ENCODE measurements at places on chromosomes 12 and 14.

GRCh38 chr12:60465060-60465459 lies 869.2 kb downstream of the SLC16A7 start:
- DNase-seq, result no peak

DNA sequence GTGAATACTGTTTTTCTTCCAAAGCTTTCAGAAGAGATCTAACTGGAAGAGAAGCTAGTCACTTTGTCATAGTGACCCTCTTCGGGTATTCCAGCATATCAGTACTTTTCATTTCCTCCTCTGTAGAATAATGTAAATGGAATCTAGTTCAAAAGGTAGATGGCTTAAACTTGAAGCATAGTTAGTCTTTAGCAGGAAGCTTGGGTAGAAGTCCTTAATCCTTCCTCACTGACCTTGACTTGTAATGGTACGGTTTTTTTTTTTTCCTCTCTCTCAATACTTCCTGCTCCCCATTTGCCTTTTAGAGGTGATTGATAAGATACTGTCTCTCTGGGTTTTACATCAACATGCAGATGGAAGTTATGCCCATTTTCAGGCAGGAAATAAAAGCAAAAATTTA lies 1.7 kb downstream of the FBXO34 start:
- DNase-seq, result no peak

DNA sequence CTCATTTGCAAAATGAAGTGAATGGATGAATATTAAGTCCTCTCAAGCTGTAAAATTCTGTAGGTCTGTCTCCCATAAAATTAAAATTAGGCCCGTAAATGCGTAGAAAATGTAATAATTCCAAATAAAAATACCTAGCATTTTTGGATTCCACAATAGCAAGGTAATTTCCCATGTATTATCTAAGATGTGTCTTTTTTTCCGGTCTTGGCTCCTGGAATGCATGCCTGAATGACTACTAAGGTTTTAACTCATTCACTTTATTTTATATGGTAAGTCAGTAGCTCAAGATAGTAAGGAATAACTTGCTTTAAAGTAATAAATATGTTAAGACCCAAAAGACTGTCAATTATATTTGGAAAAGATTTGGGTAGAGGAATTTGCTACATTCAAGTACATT lies 11.1 kb downstream of the TXNRD1 start:
- no peak for DNase-seq

GRCh38 chr12:30885321-30885720 lies 41.2 kb upstream of the TSPAN11 start:
- DNase-seq, result no peak

GRCh38 chr14:20559461-20559904 lies 1.4 kb downstream of the RNASE9 start:
- no peak for DNase-seq

DNA sequence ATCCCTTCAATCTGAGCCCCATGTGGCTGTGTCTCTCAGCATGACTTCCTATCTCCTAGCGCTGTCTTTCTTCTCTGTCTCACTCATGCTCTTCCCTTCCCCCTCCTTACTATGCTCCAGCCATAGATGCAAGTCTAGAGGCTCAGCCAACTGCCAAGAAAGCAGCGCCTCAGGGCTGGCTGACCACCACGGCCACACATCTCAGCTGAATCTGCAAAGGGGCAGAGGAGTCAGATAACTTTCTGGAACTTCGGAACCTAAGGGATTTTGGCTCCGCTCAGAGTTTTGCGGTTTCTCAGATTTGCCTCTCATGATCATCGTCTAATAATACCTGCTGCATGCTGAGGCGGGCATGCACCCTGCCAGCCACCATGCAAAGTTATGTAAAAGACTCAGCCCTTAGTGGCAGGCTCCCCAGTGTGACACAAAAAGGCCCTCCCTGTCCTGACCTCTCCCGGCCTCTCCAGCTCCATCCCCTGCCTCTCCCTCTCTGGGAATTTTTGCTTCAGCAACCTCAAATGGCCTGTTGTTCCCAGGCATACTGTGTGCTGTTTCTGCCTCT lies 5.0 kb upstream of the FGF6 start:
- no peak for DNase-seq
